ENCODE measurements at places on chromosomes 5 and 9.

DNA sequence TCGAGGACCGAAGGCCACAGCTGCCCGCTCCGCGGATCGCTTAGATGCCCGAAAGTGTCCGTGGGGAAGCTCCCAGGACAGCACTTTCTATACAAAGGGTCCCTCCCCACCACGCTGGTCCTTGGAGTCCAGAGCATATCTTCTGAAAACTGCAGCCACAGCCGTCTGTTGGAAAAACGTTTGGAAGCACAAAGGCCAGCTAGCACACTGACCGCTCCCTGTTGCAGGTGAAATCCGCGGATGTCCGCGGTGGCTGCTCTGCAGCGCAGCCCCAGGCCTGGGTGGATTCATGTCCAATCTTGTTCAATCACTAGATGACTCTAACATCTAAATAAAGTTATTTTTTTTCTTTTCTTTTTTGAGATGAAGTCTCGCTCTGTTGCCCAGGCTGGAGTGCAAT lies 32.8 kb upstream of the FANCC start:
- DNase-seq = no peak

DNA sequence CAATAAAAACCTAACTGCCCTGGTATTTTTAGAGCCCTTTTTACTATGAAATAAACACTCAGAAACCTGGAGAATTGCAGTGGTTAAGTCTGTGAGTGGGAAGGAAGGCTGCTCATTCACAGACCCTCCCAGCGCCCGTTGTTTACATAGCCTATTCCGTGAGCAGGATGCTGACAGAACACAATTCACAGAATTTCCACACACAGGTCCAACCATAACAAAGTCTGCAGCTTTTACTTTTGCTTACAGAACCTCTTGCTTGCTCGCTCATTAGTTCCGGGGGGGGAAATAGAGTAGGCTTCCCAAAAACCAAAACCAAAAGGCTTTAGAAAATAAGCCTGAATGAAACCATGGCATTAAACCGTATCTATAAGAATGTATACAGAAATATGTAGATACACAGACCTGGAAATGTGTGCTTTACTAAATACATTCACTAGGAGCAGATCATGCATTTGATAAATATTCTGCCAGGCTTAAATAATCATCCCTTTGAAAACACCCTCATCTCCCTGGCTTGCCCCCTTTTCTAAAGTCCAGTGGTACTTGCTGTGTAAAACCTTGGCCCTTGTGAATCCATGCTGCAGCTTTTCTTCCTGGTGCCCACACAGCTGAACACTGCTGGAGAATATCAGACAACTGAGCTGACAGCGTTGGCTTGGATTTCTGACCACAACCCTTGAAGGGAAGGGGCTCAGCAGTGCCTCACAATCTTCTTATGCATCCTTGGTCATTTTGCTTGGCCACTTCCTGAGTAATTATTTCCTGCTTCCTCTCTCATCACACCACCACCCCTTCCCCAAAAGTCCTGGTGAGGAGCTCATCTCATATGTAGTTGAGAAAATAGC lies 128.0 kb downstream of the FANCC start:
- DNase-seq = no peak

GRCh38 chr9:93452710-93453046 lies 703 bp downstream of the FAM120AOS start:
- DNase-seq = no peak

GRCh38 chr9:86443992-86444391 lies 89.8 kb upstream of the TUT7 start:
- no peak for DNase-seq

DNA sequence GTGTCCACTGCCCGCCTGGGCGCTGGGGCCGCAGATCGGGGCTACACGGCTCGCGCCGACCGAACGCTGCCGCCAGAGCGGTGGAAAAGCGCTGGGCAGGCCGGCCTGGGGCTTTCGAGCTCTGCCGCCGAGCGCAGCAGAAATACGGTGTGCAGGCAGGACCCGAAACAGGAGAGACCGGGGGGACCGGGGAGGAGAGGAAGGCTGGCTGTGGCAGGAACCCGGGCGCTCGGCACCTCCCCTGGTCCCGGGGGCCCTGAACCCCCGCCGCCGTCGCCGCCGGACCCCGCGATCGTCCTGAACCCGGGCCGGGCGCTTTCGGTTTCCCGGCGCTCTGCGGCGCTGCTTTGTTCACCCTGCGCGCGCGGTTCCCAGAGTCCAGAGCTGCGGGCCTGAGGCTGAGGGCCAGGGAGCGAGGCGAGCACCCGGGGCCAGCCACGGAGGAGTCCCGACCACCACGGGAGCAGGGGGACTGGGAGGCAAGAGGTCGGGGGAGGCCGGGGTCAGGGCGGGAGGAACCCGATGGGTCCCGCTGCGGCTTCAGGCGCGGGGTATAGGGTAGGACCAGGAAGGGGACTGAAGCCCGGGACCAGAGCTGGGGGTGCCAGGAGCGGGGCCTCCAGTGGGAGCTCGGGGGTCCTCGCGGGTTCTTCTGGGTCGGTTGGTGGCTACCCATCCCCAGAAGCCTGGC lies 12.0 kb downstream of the IRX2 start:
- DNase-seq = no peak

GRCh38 chr9:127451858-127452656 lies 747 bp downstream of the LRSAM1 start:
- DNase-seq = no peak

- no peak for DNase-seq
Observed at GRCh38 chr9:128343855-128344254, 3.5 kb downstream of the SLC27A4 start.

GRCh38 chr5:10563110-10563944 lies 543 bp upstream of the ANKRD33B start:
- DNase-seq = no peak

GRCh38 chr9:3205421-3206095 lies 320.2 kb downstream of the RFX3 start:
- no peak for DNase-seq

DNA sequence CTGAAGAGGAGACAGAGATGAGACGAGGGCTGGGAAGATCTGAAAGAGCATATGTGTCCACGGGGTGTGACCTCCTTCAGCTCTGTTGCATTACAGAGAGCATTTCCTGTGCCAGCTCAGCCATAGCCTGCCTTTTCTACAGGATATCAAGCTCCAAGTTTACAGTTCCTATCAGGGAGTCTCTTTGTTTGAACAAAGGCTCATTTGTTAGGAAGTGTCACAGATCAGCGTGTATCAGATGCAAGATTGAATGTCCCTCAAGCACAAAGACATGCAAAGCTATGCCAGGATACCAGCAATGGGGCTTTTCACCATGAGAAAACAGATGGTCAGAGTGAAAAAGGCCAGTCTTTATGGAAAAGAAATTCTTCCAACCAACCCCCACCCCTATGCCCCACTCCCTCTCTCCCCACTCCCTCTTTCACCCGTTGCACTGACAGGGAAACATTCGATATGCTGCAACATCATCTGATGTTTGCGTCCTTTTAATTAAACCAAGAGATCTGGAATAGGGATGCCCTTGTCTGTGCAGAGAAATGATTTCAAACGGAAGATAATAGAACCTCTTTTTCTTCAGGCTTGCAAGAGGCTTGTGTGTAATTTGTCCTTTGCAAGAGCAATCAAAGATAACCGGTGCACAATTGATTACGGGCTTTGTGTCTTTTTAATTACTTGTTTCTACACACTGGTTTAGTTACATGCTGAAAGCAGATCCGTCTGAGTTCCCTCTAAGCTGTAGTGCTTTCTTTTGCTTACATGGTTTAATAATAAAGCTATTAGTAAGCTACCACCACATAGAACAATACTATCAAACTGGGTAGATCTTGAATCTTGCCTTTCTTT lies 263.1 kb upstream of the RGMB start:
- no peak for DNase-seq

- no peak for DNase-seq
Observed at GRCh38 chr9:126093771-126094170, 232.9 kb upstream of the MVB12B start.

GRCh38 chr9:80867731-80868130 lies 821.6 kb downstream of the TLE1 start:
- no peak for DNase-seq

GRCh38 chr9:92561374-92562330 lies 25.9 kb upstream of the ECM2 start:
- peak; percentile 72 for DNase-seq

- no peak for DNase-seq
Observed at GRCh38 chr9:129352146-129352865, 174.2 kb upstream of the IER5L start.
